ENCODE measurements at places on chromosomes 2 and 18.

DNA sequence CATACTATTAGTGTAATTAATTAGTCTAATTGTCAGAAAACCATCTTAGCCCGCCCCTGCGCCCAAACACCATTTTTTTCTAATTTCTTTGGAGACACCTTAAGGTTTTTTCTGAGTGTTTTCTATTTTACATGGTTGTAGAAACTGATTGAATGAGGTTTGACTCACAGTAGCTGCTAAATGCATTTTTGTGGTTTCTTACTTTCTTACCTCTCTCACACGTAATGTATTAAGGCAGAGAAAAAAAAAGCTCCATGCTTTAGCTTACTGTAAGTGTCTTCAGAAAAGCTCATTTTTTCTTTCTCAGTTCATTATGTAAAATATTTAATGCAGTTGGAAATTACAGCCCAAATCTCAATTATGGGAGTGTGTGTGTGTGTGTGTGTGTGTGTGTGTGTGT lies 548.5 kb upstream of the LRRTM4 start:
- no peak for DNase-seq

DNA sequence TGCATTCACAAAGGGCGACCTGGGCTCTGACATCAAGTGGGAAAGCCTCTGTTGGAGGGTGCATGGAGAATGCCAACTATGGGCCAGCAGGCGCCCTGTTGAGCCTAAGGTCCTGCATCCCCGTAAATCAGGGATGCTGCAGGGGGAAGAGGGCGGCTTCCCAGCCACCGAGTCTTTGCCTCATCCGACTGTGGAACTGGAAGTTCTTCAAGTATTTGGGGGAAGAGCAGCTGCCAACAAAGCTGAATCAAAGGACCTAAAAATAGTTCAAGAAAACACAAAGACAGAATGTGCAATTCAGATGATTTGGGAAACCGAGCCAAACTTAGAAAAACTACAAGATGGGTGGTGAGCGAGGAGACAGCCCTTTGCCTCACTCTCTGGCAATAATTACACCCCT lies 281.1 kb upstream of the MGAT5 start:
- DNase-seq = no peak

- no peak for DNase-seq
These were observed 10.6 kb downstream of the MAPRE2 start for GRCh38 chr18:35051641-35052377.

DNA sequence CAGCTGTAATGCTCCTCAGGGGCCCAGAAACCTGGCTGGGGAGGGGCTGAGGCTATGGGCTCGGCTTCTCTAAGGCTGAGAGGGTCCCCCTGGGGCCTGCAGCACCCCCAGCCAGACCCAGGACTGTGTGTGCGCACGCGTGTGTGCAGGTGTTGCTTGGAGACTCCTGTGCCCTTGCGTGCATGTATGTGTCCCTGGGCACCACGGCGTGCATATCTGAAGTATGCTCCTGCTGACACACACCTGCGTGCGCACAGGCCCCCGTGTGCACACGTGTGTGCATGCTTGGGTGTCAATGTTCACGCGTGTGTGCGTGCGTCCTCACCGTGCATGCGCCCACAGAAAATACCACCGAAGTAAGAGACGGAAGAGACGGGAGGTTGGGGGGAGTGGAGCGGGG lies 14.9 kb upstream of the ECEL1 start:
- peak; percentile 39 for DNase-seq

GRCh38 chr2:174591740-174592139 lies 5.9 kb downstream of the WIPF1 start:
- DNase-seq = no peak

DNA sequence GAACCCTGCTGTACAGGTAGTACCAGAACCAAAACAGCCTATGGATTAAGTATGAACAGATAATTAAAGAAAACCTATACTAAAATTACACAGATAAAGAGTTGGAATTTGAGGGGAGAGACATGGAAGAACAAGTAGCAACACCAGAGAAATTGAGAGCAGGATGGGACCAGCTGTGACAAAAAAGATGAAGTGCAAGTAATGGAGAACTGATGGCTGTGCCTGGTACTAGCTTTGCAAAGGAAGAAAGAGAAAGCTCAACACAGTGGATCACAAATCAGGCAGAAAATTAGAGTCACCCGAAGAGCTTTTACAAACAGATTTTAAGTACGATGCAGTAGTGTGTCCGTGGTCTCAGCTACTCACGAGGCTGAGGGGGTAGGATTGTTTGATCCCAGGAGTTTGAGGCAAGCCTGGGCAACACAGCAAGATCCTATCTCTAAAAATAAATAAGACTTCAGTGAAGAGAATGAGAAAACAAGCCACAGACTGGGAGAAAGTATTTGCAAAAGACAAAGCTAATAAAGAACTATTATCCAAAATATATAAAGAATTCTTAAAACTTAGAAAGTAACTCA lies 46.5 kb downstream of the CUL3 start:
- no peak for DNase-seq

DNA sequence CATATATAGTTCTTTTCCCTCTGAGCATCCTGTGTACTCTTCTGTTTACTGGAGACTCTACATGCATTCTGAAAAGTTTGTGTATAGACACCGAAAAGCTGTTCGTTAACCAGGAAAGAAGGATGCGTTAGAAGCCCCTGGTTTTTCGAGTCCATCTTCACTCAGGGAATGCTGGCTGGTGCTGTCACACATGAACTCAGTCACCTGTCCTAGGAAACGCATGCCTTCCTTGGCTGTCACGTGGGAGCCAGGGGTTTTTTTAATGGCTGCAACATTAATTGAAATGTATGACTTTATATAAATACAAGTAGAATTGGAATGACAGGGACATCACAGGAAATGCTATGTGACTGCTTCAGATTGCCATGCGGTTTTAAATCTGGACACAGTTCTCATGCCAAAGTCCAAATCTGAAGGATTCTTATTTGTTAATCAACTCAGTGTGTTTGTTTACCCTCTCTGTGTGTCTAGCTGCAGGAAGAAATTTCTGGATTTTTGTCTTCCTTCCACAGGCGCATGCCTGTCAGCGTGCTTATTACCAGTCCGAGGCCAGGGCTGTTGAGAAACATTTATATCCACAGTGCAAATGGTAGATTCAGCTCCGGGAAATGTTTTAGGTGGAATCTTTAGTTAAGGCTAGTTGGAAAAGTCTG lies 2.6 kb downstream of the RAMP1 start:
- no peak for DNase-seq

GRCh38 chr2:233410196-233410760 lies 56.0 kb downstream of the DGKD start:
- DNase-seq = no peak

Data from CD4-positive, alpha-beta memory T cell (primary cell).